Stimulated activated CD4-positive, alpha-beta T cell treated with anti-CD3 and anti-CD28 coated beads, Interleukin-12 subunit alpha, Interleukin-12 subunit beta, amount 100 ng/mL, for 4 hours (primary cell): ENCODE measurements at places on chromosomes 6 and 20.

DNA sequence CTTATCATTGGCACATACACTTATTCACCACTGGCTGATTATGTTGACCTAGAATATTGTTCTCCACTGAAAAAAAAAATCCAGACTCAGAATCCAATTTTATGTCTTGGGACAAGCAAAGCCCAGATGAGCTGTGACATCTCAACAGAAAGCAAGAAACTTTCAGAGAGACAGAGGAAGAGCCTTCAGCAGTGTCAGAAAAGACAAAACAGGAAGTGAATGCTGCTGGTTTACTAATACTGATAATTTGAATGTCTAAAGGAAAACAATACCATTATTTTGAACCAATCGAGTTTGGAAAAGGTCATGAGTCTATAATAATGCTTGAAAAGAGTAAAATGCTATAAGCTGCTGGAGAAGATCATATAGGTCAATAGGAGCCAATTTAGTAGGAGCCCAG, 179.8 kb upstream of the RIMS1 start:
- no peak for DNase-seq

DNA sequence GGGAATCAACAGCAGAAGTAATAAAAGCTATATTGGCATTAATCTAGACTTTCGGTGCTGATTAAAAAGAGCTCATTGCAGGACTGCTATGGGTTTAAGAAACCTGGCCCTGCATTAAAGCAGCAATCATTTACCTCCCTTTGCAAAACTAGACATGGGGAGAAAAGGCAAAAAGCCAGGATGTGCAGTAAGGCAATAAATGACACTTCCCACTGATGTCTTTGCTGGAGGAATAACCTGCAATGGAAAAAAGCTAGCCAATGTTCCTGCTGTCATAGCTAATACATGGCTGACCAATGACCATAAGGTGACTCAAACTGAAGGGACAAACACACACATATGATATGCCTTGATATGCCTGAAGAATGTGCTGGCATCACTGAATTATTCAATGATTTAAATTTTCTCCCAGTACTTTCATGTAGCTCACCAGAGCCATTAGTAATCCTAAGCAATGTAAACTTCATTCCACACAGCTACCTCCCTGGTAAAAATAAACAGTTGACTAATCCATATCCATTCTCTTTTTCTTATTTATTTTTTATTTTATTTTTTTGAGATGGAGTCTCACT, 8.7 kb downstream of the DNAAF9 start:
- DNase-seq, result no peak

GRCh38 chr6:28816909-28817807, 106.6 kb downstream of the TRIM27 start:
- DNase-seq, result no peak

DNA sequence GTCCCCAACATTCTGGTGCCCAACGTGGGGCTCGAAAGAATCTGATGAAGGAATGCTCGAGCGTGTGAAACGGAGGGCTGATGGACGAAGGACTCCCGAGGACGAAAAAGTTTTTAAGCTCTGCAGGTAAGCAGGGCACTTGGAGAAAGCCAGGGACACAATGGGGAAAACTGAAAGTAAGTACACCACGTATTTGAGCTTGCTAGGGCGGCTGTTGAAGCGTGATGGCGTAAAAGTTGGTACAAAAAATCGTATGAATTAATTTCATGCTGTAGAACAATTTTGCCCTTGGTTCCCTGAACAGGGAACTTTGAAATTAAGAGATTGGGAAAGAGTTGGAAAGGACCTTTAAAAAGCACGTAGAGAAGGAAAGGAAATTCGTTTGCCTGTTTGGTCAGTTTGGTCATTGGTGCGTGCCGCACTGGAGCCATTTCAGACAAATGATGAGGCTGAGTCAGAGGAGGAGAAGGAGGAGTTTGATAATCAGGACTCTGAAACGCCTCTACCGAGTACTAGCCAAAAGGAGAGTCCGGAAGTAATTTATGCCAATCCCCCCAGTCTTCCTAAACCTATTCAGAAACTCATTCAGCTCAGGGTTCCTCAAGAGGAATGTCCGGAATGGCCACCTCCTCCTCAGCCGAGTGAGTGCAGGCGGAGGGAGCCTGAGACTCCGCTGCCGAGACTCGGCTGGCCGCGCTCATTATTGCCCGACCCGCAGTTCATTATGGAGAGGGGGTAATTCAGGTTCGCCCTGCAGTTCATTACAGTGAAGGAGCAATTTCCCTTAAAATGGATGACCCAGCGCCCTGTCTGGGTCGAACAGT, 59.2 kb upstream of the PRSS16 start:
- DNase-seq, result peak; percentile 32

- no peak for DNase-seq
Observed at GRCh38 chr6:81487489-81487888, 265.0 kb downstream of the TENT5A start.

DNA sequence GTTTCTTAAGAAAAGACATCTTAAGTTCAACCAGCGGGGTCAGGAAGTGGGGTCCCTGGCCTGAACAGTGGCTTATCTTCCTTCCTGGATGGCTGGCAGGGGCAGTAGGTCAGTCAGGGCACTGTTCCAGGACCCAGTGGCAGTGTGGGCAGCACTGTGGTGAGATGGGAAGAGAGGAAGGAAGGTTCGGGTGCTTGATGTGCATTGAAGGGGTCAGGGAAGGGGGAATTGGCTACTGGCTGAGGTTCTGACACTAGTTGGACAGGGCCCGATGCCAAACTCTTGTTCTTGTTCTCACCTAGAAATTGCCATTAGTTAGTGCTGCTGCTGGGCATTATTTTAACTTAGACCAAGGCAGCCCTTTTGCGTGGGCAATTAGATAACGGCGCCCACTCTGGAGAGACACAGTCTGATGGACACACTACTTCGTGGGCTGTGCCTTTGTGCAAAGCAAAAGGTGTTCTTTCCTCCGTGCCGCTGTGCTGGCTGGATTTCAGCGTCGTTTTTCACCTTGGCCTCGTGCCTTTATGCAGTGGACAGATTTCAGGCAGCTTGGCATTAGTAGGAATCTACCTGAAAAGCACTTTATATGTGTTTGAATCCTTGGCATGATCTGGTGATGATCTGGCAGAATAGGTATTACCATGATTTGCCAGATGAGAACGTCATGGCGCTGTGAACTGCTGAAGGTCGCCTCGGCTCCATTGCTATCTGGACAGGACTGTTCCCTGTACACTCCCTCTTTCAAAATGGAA, 30.3 kb downstream of the UTRN start:
- DNase-seq, result no peak

- DNase-seq, result no peak
Observed at GRCh38 chr6:118333772-118334171, 214.3 kb upstream of the PLN start.

GRCh38 chr20:61886721-61887595, 178.7 kb downstream of the TAF4 start:
- DNase-seq, result peak; percentile 16

- no peak for DNase-seq
Observed at GRCh38 chr6:96015518-96016333, at the start of gene FUT9. Gene FUT9, plus strand, starts transcription at chr6:96015974. Its CDS starts 187,182 bp downstream, at chr6:96203156.

- DNase-seq, result no peak
Observed at GRCh38 chr6:89566930-89567629, 71.5 kb downstream of the LYRM2 start.

DNA sequence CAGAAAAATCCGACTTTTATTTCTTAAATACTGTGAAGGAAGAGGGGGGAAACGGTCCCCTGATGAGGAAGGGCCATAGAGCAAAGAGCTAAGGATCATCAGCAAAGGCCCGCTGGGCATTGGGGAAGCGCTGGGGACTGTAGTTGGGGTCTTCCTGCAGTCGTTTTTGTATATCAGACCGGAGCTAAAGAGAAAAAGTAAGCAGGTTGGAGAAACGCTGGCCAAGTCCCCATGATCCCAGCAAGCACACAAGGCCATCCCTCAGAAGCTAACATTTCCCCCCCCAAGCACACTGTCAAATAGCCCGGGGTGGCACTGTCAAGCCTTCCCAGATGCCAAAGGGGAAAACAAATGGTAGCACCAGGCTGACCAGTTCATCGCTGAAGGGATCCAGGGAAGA, 13.4 kb downstream of the BAG6 start:
- DNase-seq, result no peak

- DNase-seq, result no peak
Observed at GRCh38 chr6:38554700-38555413, 84.9 kb downstream of the BTBD9 start.

DNA sequence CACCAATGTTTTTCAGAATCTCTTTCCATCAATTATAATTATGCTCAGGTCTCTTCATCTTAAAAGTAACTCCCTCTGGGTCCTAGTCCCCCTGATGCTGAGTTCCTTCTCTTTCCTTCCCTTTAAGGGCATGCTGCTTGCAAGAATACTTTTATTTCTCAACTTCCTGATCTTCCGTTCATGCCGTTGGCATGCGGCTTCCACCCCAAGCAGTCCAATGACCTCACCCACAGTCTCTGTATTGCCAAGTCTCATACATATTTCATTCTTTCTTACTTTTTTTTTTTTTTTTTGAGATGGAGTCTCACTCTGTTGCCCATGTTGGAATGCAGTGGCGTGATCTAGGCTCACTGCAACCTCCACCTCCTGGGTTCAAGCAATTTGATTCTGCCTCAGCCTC, 83.5 kb downstream of the NDUFAF5 start:
- DNase-seq, result no peak

GRCh38 chr20:22757424-22758183, 173.2 kb upstream of the FOXA2 start:
- DNase-seq, result no peak

GRCh38 chr6:144350528-144350880, 65.4 kb downstream of the UTRN start:
- DNase-seq, result no peak

- no peak for DNase-seq
Observed at GRCh38 chr20:8721098-8721497, 347.8 kb upstream of the PLCB4 start.

GRCh38 chr6:108920751-108921150, 72.5 kb downstream of the ARMC2 start:
- no peak for DNase-seq

DNA sequence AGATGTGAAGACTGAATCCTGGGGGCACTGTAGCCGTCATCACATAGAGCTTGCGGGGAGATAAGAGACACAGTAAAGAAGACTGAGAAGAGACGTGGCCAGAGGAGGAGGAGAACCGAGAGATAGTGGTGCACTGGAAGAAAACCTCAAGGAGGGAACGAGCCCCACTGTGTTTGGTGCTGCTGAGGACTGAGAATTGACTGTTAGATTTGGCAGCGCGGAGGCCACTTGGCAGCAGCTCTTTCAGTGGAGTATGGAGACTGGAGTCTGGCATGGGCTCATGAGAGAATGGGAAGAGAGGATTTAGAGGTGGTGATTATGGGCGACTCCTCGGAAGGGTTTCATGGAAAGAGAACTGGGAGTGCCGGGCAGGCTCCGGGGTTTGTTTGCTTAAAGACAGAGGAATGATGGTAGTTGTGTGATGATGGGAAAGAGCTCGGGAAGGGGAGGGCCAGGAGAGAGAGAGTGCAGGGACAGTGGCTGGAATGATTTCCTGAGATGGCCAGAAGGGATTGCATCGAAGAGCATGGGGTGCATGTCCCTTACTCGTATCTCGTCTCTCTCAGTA, 18.0 kb downstream of the CDYL start:
- no peak for DNase-seq

- DNase-seq, result no peak
Observed at GRCh38 chr6:140956571-140957369, 1176.0 kb upstream of the GJE1 start.

GRCh38 chr20:46174469-46175126, 56.5 kb downstream of the CD40 start:
- DNase-seq, result peak; percentile 75

- DNase-seq, result no peak
Observed at GRCh38 chr6:2951728-2952127, 19.6 kb downstream of the SERPINB6 start.

- DNase-seq, result no peak
Observed at GRCh38 chr6:20197251-20197650, 15.0 kb downstream of the MBOAT1 start.
